ENCODE measurements at places on chromosomes 1 and 21.
A peak's percentile ranks its signal among the peaks of the same experiment; 100 is the strongest.

GRCh38 chr1:65207317-65207716 lies 59.3 kb downstream of the AK4 start:
- DNase-seq = no peak

DNA sequence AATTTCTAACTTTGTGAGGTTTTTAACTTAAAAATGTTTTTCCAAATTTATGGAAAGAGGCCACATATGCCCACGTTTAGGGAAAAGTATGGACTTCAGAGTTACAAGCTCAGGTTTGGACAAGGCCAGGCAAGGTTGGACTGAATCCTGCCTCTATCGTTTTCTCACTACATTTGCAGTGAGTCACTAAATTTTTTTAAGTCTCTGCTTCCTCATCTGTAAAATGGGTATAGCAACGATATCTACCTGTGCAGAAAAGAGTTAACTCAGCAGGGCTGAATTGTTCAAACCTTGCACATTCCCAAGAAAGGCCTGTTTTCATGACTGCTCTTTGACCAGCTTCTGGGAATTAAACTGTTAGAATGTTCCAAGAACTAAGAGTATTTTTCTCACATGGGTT lies 159.1 kb downstream of the LTN1 start:
- DNase-seq = no peak

GRCh38 chr1:36352125-36352909 lies 28.9 kb upstream of the EVA1B start:
- DNase-seq = no peak

- DNase-seq = no peak
These were observed 7.9 kb downstream of the MYBPHL start for GRCh38 chr1:109298666-109299557.

GRCh38 chr1:209692296-209692695 lies 12.3 kb upstream of the HSD11B1 start:
- DNase-seq = no peak

DNA sequence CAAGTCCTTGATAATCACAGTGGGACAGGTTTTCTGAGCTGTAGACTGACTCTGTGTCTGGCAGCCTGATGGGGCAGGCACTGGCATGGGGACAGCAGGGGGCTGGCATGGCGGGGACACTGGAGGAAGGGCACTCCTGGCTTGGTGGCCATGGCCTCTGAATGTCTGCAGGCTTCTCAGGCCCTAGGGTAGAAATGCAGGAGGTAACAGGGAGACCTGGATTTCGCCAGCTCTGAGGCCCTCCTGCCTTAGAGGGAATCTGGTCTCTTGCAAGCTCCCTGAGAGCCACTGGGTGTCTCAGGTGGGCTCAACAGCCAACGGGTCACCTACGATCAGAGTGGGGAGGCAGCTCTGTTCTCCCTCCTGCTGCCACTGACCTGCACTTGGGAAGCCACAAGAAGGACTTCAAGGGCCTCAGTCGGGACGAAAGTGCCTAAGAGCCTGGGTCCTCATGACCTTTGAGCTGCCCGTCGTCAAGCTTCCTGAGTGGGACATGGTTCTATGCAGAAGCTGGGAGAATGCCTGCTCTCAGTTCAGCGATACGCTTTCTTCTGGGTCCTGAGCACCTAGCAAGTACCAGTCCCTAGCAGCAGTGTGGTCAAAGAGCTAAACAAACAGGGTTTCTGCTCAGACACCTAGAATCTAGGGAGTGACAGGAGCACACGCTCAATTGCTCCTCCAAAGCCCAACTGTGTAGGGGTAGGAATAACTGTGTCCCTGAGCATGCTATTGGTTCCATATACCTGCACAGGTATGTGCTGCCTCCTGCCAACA lies 569.0 kb downstream of the PTPRU start:
- DNase-seq = no peak

DNA sequence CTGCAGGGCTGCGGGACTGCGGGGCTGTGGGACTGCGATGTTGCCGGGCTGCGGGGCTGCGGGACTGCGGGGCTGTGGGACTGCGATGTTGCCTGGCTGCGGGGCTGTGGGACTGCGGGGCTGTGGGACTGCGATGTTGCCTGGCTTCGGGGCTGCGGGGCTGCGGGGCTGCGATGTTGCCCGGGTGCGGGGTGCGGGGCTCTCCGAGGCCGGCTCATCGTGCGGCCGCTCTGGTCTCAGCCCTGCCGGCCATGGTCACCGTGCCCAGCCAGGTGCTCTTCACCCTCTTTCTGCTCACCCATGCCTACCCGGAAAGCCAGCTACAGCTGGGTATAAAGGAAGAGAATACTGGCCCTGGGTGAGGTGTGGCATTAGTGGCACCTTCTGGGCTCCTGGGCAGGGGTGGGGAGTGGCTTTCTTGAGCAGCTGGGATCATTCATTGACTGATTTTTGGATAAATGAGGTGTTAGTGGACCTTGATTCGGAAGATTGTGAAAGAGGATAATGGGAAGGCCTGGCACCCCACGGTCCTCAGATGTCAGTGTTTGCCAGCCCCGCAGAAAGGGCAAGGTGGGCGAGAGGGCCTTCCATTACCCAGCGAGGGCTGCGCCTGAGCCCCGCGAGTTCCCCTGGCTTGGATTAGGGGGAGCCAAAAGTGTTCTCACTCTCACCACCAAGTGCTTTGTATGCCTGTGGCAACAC lies 36.3 kb downstream of the COQ8A start:
- no peak for DNase-seq

GRCh38 chr1:41322835-41323234 lies 38.4 kb upstream of the FOXO6 start:
- DNase-seq = peak; percentile 23

- no peak for DNase-seq
These were observed 175.9 kb downstream of the LHX8 start for GRCh38 chr1:75310067-75310466.
